Hypothalamus (tissue), 51 donors: ENCODE measurements at places on chromosomes 5 and 9.

DNA sequence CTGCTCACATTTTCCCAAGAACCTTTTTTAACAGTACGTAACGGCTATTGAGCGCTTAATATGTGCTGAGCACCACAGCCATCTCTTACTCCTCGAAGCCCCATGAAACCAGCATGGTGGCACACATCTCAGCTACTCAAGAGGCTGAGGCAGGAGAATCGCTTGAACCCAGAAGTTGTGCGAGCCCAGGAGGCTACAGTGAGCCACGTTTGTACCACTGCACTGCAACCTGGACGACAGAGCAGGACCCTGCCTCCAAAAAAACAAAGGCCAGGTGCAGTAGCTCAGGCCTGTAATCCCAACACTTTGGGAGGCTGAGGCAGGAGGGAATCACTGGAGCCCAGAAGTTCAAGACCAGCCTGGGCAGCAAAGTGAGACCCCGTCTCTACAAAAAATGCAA lies 28.2 kb downstream of the AQP7 start:
- no peak for DNase-seq

DNA sequence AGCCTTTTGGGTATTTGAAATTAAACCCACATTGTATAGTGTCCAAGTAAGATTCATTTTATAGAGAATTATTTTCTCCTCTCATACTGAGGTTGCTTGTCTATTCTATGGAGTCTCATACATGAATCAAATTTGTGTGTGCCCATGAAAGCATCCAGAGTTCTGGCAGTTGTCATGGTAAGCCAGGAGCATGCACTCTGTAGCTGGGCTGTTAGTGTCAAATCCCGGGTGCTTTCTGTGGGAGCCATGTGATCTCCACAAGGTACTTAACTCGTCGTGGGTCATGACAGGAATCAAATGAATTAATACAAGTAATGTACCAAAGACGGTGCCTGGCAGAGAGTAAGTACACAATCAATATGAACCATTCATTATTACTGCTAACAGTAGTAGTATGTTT lies 58.7 kb downstream of the FBXL7 start:
- DNase-seq, result no peak

- DNase-seq, result no peak
Observed at GRCh38 chr9:116842658-116843057, 155.6 kb downstream of the TRIM32 start.

- no peak for DNase-seq
Observed at GRCh38 chr9:92534204-92534603, 1.6 kb downstream of the ECM2 start.

DNA sequence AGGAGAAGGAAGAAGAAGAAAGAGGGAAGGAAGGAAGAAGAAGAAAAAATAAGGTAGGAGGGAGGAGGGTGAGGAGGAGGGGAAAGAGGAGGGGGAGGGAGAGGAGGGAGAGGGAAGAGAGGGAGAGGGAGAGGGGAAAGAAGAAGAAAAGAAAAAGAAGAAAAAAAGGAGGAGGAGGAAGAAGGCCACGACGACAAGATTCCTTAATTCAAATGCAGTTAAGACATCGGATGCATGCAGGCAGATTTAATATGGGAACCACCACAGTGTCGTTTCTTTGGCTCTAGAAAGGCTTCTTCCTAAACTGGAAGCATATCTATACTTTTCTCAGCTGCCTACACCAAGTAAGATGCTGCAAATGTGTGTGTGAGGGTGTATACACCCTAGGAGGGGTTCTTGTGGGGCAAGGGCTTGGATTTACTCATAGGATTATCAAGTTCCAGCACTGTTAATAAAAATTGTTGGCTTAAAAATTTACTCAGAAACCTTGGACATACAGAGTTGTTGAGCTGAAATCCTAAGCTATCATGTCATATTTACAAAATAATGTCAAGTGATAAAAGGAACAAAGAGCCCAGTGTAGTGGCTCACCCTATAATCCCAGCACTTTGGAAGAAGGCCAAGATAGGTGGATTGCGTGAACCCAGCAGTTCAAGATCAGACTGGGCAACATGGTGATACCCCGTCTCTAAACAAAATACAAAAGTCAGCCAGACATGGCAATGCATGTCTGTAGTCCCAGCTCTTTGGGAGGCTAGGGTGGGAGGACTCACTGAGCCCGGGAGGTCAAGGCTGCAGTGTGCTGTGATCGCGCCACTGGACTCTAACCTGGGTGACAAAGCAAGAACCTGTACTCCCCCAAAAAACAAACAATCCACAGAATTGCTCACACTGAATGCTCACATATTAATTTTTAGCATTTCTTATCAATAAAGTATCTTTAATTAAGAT lies 108.5 kb downstream of the UBAP2 start:
- DNase-seq, result no peak

DNA sequence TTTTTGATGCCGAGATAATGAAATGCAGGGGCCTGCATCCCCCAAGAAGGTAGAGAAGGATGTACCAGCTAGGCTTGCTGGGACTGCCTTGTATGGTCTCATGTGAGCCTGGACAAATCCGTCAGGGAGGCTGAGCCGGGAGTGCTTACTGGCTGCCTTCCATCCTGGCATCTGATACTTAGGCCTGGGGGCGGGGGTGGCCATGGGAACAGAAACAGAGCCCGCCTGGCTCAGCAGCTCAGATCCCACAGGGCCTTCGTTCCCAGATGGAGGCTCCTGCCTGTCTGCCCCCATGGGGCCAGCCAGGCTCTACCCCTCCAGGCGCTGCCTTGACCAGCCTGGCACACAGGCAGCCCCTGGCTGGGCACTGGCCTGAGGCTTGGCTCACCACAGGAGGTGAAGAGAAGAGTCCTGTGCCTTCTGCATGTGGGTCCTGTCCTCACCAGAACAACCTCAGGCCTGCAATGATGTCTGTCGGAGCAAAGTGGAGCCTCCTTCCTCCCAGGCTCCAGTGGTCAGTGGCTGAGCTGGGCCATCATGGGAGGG lies 10.5 kb upstream of the SPATA31E1 start:
- DNase-seq, result no peak

- no peak for DNase-seq
Observed at GRCh38 chr5:147751156-147751830, 31.2 kb downstream of the JAKMIP2 start.

DNA sequence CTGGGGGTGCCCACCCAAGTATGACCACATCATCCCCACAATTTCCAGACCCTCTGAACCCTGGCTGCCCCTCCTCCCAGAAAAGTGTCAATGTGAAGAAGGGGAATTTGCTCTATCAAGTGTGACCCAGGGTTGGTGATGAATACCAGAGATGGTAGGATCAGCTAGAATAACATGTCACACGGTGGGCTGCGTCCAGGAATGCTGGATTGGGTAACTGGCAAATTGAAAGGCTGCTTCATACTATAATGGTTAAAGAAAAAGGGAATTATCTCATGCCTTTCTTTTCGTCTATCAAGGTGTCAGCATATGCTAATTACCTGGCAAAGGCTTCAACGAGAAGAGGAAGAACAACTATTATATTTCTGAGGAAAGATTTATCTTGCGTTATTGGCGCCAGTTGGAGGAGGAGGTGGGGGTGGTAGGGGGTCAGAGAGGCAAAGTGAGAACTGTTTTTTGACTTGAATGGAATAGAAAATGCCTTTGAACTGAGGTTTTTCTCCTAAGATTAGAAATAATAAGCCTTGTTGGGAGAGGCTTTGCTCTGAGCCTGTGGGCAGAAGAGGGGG lies 27.8 kb upstream of the ARAP3 start:
- no peak for DNase-seq

GRCh38 chr5:135600971-135601381 lies 22.2 kb upstream of the CXCL14 start:
- no peak for DNase-seq

- no peak for DNase-seq
Observed at GRCh38 chr9:91857291-91858212, 92.5 kb downstream of the ROR2 start.

DNA sequence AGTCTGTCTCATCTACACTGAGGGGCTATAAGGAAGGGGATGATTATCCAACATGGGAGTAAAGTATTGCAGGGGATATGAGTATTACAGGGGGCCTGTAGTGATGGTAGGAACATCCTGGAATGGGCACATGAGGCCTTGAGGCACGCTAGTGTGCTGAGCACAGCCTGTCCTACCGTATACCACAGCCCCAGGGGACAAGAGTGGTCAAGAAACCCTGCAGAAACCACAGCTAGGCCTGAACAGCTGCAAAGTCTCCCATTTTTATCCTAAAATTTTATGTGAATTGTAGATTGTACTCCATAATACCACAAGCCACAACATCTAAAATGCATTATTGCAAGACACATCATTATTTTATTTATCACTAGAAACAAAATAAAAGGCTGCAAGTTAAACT lies 136.3 kb upstream of the ASTN2 start:
- no peak for DNase-seq

DNA sequence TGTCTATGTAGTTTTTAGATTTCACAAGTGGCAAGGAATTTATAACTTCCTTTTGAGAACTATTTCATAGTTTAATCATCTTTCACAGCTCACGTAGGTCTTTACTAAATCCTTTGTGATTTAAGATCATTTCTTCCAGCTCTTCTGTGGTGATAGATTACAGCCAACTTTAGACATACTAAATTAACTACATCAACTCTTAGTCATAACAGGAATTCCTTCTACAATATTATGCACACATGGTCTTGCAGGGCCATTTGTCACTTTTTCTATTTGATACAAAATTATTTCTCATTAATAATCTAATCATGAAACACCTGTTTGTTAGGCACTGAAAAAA lies 208.4 kb downstream of the PDE4D start:
- no peak for DNase-seq

- DNase-seq, result no peak
Observed at GRCh38 chr5:149988126-149988525, 12.3 kb downstream of the TIGD6 start.

- DNase-seq, result no peak
Observed at GRCh38 chr5:120124031-120124430, 340.1 kb upstream of the PRR16 start.

GRCh38 chr9:81083854-81084512 lies 605.4 kb downstream of the TLE1 start:
- peak; percentile 4 for DNase-seq

- DNase-seq, result no peak
Observed at GRCh38 chr5:6408627-6409446, 30.5 kb upstream of the MED10 start.

- DNase-seq, result no peak
Observed at GRCh38 chr5:35363387-35363965, 133.2 kb upstream of the PRLR start.

DNA sequence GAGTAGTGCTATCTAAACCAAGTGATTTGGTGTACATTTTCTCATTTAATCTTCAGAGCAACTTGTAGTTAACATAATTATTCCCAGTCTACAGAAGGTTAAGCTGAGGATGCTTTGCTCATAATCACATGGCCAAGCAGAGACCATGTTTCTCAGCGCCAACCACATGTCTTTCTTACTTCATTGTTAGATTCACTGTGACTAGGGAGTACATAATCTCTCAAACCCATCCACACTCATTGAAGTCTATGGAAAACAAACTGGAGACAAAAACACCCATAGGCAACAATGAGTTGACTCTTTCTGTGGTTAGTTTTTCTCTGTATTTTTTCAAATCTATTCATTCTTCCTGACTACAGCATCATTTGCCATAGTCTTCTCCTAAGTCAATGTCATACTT lies 281.7 kb upstream of the PTGER4 start:
- no peak for DNase-seq

DNA sequence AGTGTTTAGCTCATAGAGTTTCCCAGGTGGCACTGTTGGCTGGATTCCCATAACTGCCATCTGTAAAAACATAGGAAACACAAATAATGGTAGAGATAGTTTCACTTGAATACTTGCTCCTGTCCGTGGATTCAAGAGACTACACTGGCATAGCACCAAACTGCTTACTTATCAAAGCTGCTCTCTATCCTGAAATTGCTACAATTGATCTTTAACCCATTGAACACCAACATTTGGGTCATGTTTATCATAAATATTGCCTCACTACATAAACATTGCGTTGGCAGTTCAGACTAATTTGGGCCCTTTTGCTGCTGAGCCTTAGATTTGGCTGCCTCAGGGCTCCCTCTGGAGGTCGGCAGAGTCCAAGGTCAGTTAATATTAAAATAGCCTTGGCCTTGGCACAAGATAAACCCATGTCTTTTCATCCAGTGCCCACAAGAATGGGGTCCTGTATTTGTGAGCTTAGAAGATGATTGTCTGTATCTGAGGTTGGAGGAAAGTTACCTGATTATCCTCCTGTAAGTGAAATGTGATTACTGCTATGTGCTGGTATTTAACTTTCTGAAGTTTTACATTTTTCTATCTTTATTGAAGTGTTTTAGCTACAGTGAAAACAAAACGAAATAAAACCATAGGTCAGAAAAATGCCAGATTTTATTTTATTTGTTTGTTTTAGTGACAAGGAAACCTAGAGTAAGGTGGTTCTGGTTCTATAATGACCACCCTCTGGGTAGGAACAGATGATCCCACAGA lies 4.0 kb upstream of the RANBP3L start:
- peak; percentile 68 for DNase-seq

GRCh38 chr9:16884952-16885513 lies 14.6 kb upstream of the BNC2 start:
- DNase-seq, result no peak

GRCh38 chr5:132635873-132636272 lies 22.1 kb upstream of the IL13 start:
- no peak for DNase-seq

DNA sequence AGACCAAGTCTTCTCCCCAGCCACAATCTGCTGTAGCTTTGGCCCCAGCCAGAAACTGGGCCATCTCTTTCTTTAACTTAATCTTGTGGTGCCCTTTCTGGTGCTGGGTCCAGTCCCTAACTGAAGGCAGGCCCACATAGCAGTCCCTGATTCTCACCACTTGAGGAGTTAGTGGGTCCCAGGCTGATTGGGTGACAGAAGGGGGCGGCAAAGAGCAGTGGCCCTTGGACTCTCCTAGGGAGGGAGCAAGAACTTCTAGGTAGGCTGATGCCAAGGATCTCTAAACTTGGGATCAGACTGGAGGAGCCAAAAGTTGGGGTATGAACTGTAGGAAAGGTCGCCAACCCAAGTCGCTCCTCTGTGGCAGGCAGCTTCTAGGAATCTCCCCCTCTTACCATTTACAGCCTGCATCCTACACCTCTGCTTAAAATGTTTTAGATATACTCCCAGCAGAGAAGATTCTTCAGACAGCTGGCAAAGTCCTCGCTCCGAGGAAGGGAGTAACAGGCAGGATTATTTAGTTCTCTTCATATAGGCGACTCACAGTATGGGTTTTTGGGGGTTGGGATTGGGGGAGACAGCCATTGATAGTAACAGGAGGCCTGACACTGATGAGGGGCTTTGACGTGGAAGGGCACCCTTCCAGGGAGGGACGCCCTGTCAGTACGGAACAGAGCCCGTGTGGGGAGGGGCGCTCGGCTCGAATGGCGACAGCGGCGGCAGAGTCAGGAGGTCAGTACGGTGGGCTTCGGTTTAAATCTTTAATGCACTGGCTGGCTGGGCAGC lies 2.0 kb upstream of the CCL27 start:
- peak; percentile 57 for DNase-seq

GRCh38 chr9:124386201-124386600 lies 29.0 kb downstream of the PSMB7 start:
- no peak for DNase-seq

DNA sequence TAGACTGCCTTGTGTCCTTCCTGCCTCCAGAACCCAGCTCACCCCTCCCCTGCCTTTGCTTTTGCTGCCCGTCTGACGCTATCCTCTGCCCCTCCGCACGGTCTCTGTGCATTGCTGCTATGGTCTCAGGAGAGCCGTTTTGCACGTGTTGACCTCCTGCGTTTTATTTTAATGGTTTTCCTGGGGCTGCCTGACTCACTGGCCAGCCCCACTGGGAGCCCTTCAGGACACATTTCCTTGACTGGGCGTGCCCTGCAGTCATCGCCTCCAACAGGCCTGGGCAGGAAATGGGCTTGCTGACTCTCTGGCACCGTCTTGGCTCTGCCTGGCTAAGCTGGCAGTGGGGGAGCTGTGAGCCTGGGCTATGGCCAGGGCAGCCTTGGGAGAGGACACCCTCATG lies 17.9 kb upstream of the ASS1 start:
- DNase-seq, result no peak
